Activated CD4-positive, alpha-beta memory T cell treated with anti-CD3 and anti-CD28 coated beads for 36 hours (primary cell): ENCODE measurements at places on chromosomes 13 and 19. TPM values are rescaled to one million over a fixed set of nuclear protein-coding genes. Genes with fewer than 3 reads are reported as not detected.

- no peak for DNase-seq
Measured at GRCh38 chr19:14496834-14497227, 904 bp upstream of the GIPC1 start.

DNA sequence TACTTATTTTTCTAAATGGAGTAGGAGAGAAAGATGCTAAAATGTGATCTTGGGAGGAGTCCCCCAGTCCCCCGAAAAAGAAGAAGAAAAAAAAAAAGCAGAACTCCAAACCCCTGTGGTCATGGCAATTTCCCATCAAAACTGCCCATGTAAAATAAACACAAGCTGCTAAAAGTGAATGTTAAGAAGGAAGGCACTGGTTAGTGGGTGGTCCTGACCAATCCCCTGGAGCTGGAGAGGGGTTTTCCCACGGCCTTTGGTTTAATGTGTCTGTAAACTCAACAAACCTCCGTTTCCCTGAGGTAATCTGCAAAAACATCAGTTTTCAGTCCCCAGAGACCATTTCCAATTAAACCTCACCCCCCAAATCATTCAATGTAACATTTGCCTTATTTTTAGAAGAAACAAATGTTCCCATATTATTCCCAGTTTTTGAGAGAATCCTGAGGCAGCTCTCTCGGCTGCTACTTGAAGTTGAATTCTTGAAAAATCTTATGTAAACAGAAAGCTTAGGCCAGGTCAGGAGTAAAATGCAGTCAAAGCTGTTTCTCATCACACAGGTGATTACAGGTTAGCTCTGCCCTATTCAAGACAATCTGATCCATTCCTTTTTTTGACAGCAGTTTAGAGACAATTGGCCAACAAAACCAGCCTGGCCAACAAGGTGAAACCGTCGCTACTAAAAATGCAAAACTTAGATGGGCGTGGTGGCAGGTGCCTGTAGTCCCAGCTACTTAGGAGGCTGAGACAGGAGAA is 17.0 kb downstream of the RAB3D start:
- DNase-seq, result no peak

DNA sequence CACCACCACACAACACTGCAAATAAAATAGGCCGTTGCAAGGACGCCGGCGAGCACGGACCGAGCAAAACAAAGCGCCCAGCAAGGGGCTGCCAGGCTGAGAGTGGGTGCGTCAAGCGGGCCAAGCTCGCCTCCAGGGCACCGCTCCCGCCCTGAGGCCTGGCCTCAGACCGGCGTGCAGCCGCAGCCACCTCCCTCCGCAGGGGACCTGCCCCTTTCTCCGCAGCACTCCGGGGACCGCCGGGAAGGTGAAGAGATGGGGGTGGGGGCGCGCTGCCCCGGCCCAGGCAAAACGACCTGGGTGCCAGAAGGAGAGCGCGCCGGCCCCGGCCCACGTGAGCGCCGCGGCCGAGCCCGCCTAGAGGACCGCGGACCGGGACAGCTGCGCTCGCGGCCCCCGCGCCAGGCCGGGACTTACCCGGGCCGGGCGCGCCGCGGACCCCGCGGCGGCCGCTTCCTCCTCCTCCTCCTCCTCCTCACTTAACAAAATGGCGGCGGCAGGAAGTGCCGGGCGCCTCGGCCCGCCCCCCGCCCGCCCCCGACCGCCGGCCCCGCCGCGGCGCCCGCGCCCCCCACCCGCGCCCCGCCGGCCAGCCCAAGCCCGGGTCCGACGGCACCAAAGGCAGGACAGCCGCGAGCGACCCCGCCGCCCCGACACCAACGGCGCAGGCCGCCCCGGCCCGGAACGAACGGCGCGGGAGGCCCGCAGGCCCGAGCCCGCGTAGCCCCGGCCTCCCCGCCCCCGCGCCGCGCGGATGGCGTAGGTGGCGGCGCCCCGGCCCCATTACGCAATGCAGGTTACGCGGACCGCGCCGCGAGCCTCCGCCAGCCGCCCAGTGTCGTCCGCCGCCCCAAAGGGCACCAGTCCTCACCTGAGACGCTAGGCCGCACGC is 674 bp downstream of the BRD4 start:
- peak; percentile 67 for DNase-seq

DNA sequence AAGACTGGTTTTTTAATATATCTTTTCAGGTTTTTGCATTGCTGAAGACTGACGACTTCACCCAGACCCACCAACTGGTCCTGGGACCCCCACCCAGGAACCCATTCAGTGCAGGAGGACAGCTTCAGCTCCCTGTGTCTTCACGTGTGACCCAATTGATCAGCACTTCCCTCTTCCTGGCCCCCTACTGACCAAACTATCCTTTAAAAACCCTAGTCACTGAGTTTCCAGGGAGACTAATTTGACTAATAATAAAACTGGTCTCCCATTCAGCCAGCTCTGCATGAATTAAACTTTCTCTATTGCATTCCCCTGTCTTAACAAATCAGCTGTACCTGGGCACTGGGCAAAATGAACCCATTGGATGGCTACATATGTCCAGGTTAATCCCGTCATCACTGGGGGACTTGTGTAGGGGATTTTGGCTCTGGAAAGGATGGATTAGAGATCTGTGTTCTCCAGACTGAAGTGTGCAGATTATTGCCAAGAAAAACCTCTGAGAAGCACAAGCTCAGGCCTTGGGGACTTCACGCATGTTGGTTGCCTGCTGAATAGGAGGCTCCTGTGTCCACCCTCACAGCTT is 16.3 kb upstream of the PARP4 start:
- no peak for DNase-seq

IL27RA gene
- total RNA-seq, result 61.9 TPM

DNA sequence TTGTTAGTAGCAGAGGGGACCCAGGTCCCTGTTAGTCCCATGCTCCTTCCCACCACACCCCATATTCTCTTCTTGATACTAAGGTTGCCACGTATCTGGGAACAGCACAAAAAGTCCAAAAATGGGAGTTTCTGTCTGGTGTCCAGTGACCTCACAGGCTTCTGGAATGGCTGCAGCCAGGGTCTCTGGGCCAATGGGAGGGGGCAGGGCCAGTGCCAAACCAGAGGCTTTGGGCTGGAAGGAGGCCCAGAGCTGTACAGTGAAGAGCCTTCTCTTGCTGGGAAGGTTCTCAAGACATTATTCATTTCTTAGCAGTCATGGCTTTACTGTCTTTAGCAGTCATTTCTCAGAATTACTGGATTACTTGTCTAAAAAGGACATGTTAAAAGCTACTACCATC is 119.2 kb downstream of the FRY start:
- no peak for DNase-seq
